ENCODE measurements at places on chromosomes 5 and 9. TPM values are rescaled to one million over a fixed set of nuclear protein-coding genes. Genes with fewer than 3 reads are reported as not detected.

DNA sequence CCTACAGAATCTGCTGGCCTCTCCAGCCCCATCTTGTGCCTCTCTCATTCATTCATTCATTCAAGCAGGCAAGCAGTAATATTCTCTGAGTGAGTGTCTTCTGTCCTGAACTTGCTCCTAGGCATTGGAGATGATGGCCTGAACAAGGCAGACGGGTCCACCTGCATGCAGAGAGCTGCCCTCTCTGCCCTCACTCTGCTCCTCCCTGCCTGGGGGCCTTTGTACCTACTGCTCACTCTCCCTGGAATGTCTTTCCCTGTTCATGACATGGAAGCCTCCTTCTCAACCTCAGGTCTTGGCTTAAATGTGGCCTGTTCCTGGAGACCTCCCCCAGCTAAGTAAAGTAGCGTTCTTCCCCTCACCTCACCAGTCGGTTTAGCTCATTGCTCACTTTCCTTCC is 6.6 kb downstream of the CDX1 start:
- DNase-seq: no peak

GRCh38 chr5:8848997-8849594 is 696.8 kb downstream of the SEMA5A start:
- no peak for DNase-seq

DNA sequence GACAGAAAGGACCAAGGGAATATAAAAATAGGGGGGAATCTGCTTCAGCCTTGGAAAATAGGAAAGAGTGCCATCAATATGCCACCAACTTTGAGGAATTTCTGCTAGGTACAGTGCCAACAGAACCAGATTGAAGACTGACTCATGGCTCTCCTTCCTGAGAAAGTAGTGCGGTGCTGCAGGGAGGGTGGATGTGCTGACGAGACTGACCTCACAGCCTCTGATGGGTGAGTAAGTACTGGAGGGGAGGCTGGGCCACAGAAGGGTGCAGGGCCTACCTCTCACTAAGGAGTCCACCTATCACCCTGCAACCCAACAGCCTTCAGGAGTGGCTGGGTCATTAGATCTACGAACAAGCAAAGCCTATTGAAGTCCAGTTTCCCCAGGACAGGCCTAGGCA is 187.6 kb downstream of the GABBR2 start:
- no peak for DNase-seq

DNA sequence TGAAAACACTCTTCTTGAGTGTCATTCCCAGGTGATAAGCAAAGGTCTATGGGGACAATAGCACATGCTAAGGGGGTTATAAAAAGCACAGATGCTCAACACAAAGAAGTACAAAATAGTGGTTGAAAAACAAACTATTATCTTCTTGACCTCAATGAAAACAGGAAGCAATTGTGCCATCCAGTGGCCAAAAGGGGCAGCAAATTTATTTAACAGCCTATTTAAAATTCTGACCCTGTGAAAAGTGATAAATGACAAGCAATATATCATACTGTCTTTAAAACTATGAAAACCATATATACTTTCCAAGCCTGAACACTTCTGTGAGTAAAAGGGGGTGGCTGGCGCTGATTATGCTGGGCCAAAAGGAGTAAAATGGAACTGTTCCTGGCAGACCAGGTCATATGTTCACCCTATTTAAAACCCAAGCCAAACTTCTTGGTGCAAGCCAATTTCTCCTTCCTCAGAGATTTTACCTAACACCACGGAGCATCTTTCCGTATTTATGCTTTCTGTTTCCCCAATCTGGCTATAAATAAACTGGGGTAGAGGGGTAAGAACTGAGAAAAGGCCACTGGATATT is 29.7 kb downstream of the TEX10 start:
- no peak for DNase-seq

DNA sequence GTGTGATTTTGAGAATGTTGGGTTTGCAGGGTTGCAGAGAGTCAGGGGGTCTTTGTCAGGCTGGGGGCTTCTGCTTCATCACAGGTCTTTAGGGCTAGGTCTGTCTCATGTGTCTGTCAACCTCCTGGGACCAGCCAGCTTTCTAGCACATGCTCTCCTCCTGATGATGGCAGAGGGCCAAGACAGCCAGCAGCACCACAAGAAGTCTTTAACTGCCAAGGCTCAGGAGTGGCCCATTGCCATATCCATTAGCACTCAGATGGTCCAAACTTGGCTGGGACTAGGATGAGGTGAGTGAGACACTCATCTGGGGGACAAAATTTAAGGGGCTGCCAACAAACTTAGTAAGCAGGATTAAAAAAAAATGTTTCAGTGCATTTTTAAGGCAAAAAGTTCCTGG is 384.2 kb upstream of the CDH10 start:
- no peak for DNase-seq

- DNase-seq: no peak
Measured at GRCh38 chr9:73565833-73566465, 414.3 kb downstream of the ANXA1 start.

GRCh38 chr9:38066197-38066913 is 2.7 kb downstream of the SHB start:
- peak; percentile 38 for DNase-seq

DNA sequence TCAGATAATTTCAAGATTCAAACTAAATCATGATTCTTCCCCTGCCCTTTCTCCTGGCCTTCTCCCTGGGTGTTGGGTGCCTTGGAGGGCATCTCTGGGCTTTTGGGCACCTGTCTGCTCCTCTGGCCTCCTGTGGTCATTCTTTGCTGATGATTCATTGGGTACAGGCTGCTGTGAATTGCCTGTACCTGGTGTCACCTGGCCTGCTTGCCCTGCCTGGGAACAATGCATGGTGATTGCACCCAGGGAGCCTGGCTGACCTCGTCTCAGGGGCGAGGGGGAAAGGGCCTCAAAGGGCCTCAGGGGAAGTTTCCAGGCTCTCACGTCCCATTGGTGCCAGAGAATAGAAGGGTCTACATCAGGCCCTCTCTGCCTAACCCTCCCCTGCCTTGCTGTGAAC is 20.1 kb upstream of the CKMT2 start:
- no peak for DNase-seq

DNA sequence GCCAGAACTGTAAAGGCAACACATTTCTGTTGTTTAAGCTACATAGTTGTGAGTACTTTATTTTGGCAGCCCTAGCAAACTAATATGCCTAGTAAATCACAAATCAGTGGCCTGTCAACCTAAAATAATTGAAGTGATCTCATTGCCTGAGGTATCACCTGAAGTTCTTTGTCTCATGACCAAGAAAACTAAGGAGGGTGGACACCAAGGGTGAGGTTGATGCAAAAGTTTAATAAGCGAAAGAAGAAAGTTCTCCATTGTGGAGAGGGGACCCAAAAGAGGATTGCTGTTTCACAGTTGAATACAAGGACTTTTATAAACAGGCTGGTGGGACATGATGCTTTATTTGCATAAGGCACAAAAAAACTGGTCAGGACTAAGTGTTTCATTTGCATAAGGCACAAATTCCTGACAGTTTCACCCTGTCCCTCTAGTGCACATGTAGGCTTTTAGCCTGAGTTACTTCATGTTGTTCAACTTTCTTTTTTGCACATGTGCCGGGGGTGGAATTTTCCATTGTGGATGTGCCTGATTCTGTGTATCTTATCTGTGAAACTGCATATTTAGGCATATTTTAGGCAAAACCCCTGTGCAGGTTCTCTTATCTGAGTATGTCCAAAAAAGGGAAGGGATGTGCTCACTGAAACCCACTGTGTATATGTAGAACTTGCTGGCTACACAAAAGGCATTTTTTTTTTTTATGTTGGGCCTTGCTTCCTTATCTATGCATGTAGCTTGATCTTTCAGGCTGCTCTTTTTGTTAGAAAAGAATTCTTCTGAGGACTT is 108.6 kb upstream of the RAI14 start:
- no peak for DNase-seq

GRCh38 chr9:115144706-115145105 is 26.7 kb upstream of the TNC start:
- DNase-seq: no peak

DNA sequence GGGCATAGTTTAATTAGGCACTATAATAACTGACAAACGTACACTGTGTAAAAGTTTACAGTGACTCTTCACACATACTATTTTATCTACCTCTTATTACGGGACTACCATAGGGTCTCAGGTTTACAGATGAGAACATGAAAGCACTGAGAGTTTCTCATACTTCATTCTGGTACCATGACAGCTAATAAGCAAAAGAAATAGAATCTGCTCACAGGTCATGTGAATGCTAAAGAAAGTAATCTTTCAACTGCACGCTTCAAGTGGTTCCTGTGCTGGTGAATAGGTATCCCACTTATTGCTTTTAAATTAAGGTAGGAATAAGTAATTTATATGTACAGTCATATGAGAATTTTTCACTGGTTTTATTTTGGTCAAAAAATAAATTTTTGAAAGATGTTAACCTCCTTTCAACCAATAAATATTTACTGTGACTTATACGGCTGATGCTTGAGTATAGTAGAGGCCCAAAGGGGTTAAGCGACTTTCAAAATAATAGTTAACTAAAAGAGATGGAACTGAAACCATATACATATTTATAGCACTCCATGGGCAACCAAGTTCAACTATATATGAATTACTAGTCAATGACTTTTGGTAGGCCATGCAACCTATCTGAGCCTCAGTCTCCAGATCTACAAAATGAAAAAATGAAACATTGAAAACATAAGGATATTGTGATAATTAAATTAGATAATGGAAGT is 8.1 kb downstream of the CDKN2A start:
- DNase-seq: no peak

GRCh38 chr5:88669371-88670050 is 213.5 kb downstream of the MEF2C start:
- DNase-seq: no peak

- no peak for DNase-seq
Measured at GRCh38 chr9:99158629-99159028, 53.7 kb downstream of the TGFBR1 start.

GRCh38 chr9:83633676-83634075 is 10.7 kb downstream of the IDNK start:
- no peak for DNase-seq

GRCh38 chr5:79135790-79136553 is 24.4 kb downstream of the BHMT start:
- no peak for DNase-seq

DNA sequence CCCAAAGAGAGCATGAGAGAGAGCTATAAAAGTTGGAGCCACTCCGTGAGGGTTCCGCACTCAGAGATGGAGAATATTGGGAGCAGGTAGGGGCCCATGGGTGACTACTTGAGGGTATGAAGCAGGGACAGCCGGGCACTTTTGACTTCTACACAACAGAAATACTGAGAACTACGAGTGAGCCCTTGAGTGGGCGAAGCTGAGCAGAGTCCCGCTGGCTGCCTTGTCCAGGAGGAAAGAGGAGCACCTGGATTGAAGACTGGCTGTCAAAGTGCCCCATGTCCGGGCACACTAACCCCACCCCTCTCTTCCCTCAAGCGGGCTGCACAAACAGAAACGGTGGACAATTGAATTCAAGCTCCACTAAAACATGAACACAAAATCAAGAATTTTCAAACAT is 33.6 kb downstream of the FYB1 start:
- no peak for DNase-seq

GRCh38 chr9:37030611-37030939 is 3.5 kb downstream of the PAX5 start:
- DNase-seq: no peak

GRCh38 chr9:93057042-93057702 is 1.3 kb upstream of the SUSD3 start:
- DNase-seq: no peak

DNA sequence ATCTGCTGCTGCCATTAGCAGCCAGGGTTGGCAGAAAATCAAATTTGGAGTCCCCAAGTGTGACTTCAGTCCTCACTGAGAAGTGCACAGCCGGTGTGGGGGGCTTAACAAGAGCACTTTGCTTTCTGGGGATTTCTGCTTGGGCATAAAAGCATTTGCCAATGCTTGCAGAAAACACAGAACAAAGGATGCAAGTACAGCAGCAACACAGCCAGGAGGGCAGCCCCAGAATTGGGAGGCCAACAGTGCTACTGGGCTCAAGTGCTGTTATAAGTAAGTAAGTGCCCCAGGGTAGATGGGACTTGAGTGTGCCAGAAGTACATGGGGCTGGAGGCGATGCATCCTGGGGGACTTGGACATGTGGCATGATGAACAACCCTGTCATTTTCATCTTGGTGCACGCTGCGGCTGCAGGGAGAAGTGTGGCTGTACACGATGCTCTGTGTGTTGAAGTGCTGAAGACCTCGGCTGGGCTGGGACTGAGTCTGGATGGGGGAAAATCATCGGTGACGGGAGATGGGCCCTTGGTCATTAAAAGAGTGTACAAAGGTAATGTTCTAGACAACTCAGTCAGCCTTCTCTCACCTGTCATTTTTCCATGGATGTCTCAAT is 73.3 kb downstream of the GOLPH3 start:
- DNase-seq: no peak

- no peak for DNase-seq
Measured at GRCh38 chr9:15248081-15248480, 58.9 kb downstream of the TTC39B start.

- no peak for DNase-seq
Measured at GRCh38 chr5:40570408-40571129, 109.1 kb upstream of the PTGER4 start.

GRCh38 chr9:109329638-109330258 is 8.9 kb upstream of the EPB41L4B start:
- DNase-seq: no peak

CCNI2 gene
- 13.4 TPM for total RNA-seq

CDX1 gene
- total RNA-seq: 323 TPM

INPP5E gene
- total RNA-seq: 11.0 TPM

DRD1 gene
- 0.17 TPM for total RNA-seq

SLC6A19 gene
- 5.8 TPM for total RNA-seq

HTR4 gene
- total RNA-seq: 19.0 TPM

CCL28 gene
- total RNA-seq: 97.0 TPM

F2RL2 gene
- 0.84 TPM for total RNA-seq

FAM78A gene
- 0.85 TPM for total RNA-seq

OR1L1 gene
- total RNA-seq: not detected

Data from left colon (tissue), 2 donors.